Activated CD4-positive, alpha-beta T cell treated with anti-CD3 and anti-CD28 coated beads, Interleukin-2, Interleukin-6, amounts not matched to agents 100 ng/mL and 50 ng/mL, durations not matched to agents 16 hours and 8 hours (primary cell): ENCODE measurements at places on chromosomes 1 and 21.

- no peak for DNase-seq
Observed at GRCh38 chr21:27837936-27838335, 871.0 kb upstream of the ADAMTS5 start.

DNA sequence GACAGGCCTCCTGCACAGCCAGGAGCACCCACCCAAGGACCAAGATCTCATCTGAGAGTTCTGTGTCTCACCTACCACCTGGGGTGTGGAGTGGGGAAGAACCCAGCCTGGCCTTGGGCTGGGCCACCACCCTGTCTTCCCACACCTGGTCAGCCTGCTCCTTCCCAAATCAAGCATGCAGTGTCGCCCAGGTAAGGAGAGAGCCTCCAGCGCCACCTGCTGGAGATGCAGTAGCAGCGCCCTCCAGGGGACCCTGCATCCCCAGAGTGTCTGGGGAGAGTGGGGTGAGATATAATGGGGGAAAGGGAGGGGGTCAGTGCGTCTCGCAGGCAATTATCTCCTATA lies 32.3 kb downstream of the KIAA2013 start:
- peak; percentile 78 for DNase-seq

- DNase-seq: peak; percentile 37
Observed at GRCh38 chr1:217495249-217495648, 135.6 kb downstream of the GPATCH2 start.

DNA sequence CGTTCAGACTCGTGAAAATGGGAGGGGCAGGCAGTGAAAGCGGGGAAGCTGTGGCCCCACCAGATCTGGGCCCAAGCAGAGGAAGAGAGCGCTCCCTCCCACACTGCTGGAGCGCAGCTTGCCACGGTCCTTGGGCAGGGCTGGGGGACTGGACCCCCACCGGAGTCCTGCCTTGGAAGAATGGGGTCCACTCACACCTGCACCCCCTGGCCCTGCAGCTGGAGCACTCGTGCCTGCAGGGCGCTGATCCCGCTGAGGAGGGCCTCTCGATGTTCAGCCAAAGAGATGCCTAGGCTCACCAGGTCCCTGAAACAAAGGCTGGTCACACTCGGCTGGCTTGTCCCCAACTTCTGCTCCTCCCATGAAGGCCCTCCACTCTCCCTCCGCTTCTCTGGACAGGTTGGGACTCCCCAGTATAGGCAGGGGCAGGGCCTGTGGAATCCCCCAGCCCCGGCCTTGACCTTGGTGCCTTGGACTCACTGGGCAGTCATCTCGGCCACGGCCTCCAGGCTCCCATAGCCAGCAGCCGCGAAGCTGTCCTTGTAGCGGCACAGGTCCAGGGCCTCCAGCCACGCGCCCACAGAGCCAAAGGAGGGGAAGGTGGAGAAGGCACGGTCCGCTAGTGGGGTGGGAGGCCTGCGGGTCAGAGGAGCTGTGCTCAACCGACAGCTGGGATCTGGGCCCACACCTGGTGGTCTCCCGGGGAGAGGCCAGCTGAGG lies 26.0 kb downstream of the CDCA8 start:
- no peak for DNase-seq

- DNase-seq: no peak
Observed at GRCh38 chr1:27142464-27142863, 12.5 kb downstream of the SLC9A1 start.

DNA sequence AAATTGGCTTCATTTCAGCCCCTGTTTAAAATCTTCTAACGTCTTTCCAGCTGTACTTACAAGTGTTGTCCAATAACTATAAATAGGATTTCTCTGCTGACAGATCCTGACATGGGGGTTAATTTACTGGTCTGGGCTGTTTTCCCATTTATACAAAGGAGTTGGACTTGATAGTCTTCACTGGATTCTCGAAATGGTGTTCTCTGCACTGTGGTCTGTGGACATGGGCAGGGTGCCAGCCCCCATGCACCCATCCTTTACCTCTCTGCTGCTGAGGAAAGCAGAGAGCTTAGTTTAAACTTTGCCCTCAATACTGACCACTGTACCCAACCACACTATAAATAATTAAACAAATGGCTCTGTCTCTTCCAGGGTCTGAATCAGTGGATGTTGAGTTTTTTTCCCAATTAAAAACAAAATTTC lies 5.2 kb downstream of the DIO1 start:
- no peak for DNase-seq

DNA sequence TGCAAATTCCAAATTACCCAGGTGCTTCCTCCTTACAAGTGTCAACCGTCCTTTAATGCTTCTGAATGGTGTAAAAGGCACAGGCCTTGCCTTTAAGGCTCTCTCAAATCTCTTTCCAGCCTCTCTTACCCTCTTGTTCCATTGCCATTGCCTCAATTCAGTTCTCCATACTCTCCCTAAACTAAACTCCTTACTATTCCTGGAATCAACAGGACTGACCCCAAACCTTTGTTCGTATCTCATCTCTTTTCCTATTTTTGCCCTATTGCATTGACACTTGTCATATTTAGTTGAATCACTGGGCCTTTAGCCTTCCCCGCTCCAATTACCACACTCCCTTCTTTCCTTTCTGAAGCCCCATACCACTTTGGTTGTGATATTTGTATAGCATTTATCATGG lies 3.9 kb upstream of the CD55 start:
- no peak for DNase-seq

- no peak for DNase-seq
Observed at GRCh38 chr1:53502641-53503432, 43.6 kb downstream of the DMRTB1 start.

DNA sequence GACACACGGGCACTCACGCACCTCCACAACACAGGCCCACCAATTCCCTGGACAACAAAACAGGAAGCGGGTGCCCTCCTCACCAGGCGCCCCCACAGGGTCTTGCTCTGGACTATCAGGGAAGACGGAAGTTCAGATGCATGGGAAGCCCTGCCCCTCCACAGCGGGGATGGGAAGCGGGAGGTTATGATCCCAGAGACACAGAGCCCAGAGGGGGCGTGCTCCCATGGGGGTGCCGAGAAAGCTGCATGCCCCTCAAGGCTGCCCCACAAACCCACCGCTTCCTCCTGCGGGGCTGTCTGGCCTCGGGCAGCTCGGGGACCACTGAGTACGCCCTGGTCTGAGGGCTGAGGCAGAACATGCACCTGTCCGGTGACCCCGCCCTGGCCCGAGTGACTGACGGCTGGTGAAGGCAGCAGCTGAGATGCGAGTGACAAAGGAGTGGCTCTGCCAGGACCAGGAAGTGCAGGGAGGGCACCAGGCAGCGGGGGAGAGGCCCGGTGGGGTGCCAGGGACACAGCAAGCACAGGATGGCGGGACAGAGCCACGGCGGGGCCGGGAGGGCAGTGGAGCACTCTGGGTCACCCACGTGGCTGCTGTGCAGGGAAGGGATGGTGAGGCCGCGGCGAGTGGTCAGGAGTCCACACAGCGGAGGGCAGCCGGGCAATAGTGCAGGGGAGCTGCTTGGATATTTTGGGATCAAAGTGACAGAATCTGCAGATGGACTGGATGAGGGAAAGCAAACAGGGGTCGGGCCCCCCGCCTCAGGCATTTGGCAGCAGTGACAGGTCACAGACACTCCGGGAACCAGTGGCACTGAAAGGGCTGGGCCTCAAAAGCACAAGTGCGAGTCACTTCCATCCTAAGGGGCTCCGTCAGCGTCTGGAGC lies 18.6 kb downstream of the NADK start:
- DNase-seq: no peak
